Brain microvascular endothelial cell (primary cell): ENCODE measurements at places on chromosomes 7 and 10.

DNA sequence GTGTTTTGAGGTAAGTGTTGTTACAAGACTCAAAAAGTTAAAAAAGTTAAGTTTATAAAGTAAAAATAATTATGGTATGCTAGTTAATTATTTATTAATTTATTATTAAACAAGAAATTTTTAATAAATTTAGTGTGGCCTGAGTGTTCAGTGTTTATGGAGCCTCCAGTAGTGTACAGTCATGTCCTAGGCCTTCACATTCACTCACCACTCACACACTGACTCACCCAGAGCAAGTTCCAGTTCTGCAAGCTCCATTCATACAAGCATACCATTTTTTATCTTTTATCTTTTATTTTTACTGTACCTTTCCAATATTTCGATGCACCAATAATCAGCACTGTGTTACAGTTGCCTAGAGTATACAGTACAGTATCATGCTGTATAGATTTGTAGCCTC lies 381.2 kb upstream of the MGMT start:
- DNase-seq = peak; percentile 80

- no peak for DNase-seq
These were observed 360.3 kb upstream of the C7orf33 start for GRCh38 chr7:148230296-148230695.

DNA sequence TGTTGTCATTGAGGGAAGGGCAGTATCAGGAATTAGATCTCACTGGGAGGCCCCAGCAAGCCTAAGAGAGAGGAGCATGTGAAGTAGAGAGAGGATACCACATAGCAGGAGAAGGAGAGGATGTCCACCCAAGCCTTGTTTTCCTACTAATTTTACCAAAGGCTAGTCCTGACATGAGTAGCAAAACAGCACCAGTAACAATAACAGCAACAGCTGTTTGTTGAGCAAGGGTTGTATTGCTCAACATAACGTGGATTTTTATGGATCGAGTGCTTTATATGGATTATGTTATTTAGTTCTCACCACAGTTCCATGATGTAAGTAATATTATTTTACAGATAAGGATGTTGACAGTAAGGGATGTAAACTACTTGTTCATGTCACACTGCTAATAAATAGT lies 135.2 kb upstream of the DLX6 start:
- DNase-seq = no peak

DNA sequence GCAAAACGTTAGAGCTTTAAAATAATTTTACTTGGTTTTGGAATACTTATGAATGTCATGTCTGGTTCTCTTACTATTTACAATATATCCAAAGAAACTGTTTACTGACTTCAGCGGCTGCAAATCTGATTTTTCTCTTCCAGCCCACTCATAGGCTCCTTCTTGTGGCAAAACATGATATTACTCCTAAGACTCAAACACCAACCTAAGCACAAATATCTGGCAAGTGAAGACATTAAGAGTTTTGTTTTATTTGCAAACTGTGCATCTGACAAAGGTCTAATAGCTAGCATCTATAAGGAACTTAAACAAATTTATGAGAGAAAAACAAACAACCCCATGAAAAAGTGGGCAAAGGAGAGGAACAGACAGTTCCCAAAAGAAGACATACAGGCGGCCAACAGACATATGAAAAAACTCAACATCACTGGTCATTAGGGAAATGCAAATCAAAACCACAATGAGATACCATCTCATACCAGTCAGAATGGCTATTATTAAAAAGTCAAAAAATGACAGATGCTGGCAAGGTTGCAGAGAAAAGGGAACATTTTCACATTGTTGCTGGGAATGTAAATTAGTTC lies 20.3 kb upstream of the GJC3 start:
- no peak for DNase-seq

DNA sequence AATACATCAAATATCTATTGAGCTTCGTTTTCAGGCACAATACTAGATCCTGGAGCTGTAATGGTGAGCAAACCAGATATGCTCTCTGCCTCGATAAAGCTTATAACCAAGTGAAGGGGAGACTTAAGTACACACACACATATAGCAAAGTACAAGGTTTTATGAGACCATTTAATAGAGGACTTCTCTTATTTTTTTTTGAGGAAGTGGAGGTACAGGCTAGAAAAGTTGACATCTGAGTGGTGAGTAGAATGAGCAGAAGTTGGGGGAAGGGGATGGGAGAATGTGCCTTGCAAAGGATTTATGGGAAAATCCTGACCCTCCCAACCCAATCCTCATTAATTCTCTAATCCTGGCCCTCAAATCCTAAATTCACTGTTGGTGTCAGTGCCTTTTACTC lies 7.7 kb downstream of the CCDC136 start:
- DNase-seq = no peak

DNA sequence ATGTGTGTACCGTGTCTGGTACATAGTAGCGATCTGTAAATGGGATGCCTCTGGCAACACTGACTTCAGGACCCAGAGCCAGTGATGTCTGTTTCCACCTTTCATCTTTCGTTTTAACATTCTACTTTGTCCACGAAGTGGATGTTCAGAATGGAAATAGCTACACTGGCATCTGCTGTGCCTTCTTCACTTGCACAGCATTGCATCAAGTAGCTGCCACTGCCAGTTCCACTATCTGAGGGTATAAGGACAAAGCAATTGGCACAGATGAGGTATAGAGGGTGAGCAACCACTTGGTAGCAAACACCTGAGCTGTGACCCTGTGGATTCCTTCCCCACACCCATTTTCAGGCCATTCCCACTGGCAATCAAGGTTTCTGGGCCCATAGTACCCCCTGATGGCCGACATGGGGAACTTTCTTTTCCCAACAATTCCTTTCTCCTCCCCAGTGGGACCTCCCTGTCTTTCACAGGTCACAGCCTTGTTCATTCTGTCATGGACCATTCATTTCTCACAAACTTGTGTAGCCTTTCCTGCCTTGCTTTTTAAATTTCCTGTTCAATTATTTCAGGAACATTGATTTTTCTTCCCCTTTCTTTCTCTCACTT lies 4.0 kb downstream of the ITGA8 start:
- peak; percentile 19 for DNase-seq
